B cell (primary cell): ENCODE measurements at places on chromosomes 7 and 10. TPM values are rescaled to one million over a fixed set of nuclear protein-coding genes. Genes with fewer than 3 reads are reported as not detected.

Gene H2BK1
- total RNA-seq: 3.1 and 4.2 TPM in 2 replicates

Gene GNAT3
- not detected in 2 replicates for total RNA-seq

Gene FEZF1
- total RNA-seq: not detected in 2 replicates

Gene KCNMA1
- total RNA-seq: 2.8 and 3.1 TPM in 2 replicates

Gene PDZD7
- total RNA-seq: 0.69 and 0.85 TPM in 2 replicates

Gene OLAH
- total RNA-seq: not detected in 2 replicates

Gene ZNF365
- 0.17 and 0.34 TPM in 2 replicates for total RNA-seq

Gene CLRN3
- total RNA-seq: not detected in 2 replicates

Gene RPEL1
- not detected in 2 replicates for total RNA-seq

Gene AVL9
- 48.0 and 63.3 TPM in 2 replicates for total RNA-seq

Gene DAGLB
- total RNA-seq: 27.6 and 29.6 TPM in 2 replicates

- DNase-seq: peak; percentile 91
Measured at GRCh38 chr10:124791547-124792348, at the start of gene EEF1AKMT2. Gene EEF1AKMT2, minus strand, starts transcription at chr10:124791887. Its CDS starts 54 bp downstream, at chr10:124791833.

- peak; percentile 23 for DNase-seq
Measured at GRCh38 chr10:50990568-50991455, 83.5 kb upstream of the PRKG1 start.

- no peak for DNase-seq
Measured at GRCh38 chr10:88802523-88803285, at the start of gene LIPM. Gene LIPM, plus strand, starts transcription at chr10:88802730. Its CDS starts 167 bp downstream, at chr10:88802897.

DNA sequence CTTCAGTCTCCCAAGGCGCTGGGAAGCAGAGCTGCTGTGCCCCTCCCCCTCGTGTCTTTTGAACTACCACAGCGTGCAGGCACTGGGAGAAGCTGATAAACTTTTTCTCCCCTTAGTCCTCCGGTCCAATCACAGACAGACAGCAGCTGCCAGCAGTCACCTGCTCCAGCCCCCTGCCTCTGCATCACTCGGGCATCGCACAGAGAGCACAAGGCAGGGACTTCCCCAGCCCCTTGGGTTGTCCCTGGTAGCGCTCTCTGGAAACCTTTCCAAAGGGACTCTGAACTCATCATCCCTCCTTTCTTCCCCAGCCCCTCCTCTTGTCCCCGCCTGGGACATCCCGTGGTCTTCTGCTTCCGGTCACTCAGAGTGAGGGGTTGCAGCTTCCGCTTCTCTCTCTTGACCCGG, 1.4 kb upstream of the NEUROG3 start:
- DNase-seq: no peak

- DNase-seq: no peak
Measured at GRCh38 chr7:132498319-132498718, 78.0 kb downstream of the PLXNA4 start.

DNA sequence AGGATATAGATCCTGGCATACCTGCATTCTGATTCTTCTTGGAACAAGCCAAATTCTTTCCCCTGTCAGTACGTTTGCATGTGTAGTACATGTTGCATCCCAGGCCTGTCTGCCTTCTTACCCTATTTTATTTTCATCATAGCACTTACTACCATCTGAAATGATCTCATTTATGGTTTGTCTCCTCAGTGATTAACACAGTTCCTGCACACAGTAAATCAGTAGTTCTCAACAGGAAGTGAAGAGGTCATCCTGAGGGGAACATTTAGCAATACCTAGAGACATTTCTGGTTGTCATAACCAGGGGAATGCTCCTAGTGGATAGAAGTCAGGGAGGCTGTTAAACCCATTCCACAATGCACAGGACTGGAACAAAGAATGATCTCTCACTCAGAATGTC, 38.2 kb upstream of the SLC26A4 start:
- DNase-seq: no peak

DNA sequence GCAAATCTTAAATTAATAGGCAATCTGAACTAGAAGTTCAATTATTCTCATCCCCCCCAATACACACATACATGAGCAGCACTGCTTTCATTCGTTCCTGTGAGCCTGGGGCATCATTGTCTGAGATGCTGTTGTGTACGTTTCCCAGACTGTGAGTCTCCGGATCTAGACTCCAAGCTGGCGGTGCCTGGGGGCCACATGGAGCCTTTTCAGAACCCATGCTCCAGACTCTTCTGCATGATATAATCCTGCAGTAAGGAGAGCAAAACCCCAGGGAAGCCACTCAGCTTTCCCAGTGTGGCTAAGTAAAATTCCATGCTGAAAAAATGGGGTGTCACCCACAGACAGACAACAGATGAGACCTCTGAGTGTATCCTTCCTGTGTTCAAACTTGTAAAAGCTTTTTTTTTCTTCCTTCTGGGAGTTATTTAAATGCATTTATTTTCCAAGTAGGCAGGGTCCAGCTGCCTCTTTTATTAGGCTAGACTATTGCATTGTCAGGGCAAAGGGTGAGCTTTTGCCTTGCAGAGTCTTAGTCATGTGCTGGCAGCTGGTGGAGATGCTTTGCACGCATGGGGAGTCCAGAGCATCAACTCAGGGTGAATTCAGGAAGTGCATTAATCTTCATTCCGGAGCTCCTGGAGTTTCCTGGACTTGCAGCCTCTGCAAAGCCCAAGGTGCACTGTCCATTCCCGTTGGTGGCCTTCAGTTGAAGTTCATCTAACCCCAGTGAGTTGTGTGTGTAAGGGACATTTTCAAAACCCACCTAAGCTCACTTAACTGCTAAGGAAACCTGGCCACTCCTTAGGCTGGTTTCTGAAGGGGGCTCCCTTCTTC, 185.7 kb upstream of the ADO start:
- peak; percentile 39 for DNase-seq

DNA sequence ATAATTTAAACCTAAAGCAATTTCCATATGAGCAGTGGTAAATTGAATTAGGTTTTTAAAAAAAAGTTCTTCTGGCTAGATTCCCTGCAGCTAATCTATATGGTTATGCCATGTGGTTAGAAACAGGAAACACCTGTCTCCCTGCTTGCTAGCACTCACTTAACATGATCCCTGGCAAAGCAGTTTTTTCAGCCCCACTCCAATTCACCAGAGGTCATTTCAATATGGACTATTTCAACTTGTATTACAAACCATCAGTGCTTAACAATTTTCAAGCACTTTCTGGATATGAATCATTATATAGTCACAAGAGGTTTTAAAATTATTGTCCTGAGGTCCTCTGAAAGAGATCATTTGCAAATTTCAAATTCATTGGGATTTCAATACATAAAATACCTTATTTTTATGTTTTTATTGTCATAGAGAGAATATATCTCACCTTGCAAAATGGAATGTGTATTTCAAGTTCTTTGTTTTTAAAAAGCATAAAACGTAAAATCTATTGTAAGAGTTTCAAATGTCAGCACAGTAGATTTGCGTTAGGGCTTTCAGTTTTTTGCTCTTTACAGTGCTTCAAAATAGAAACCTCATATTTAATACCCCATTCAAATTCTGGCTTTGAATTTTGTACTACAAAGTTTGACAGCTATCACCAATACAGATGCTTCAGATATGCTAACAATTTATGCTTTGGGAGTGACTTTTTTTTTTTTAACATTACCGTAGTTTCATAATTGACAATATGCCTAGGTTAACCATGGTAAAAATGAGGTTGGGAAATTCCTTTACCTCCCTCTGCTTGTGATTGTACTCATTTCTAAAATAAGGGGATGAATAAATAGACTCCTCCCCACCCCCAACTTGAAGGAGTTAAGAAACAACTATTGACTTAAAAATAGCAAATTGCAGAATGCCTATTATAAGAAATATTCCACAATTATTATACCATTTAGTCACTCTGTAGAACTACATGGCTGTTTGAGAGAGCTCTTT, 117.5 kb upstream of the HGF start:
- DNase-seq: no peak

DNA sequence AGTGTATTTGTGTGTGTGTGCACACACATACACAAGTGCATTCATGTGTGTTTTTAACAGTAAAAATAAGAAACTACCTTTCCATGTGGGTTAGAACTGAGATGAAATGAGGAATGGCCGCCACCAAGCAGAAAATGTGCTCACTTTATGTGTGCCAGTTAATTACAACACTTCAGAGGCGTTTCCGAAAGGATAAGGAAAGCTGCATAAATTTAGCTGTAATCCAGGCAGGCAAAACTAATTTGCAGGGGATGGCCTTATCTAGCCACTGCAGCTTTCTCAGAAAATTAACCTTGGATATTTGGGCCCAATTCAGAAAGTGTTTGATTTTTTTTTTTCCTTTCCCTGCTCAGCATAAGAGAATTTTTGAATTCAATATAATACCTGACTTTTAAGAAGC, 328.8 kb upstream of the PHF14 start:
- no peak for DNase-seq

- DNase-seq: no peak
Measured at GRCh38 chr7:11281953-11282352, 308.3 kb downstream of the PHF14 start.

GRCh38 chr7:8160779-8161345, 101.1 kb downstream of the ICA1 start:
- DNase-seq: no peak

GRCh38 chr10:3770611-3771110, 14.3 kb downstream of the KLF6 start:
- DNase-seq: no peak

DNA sequence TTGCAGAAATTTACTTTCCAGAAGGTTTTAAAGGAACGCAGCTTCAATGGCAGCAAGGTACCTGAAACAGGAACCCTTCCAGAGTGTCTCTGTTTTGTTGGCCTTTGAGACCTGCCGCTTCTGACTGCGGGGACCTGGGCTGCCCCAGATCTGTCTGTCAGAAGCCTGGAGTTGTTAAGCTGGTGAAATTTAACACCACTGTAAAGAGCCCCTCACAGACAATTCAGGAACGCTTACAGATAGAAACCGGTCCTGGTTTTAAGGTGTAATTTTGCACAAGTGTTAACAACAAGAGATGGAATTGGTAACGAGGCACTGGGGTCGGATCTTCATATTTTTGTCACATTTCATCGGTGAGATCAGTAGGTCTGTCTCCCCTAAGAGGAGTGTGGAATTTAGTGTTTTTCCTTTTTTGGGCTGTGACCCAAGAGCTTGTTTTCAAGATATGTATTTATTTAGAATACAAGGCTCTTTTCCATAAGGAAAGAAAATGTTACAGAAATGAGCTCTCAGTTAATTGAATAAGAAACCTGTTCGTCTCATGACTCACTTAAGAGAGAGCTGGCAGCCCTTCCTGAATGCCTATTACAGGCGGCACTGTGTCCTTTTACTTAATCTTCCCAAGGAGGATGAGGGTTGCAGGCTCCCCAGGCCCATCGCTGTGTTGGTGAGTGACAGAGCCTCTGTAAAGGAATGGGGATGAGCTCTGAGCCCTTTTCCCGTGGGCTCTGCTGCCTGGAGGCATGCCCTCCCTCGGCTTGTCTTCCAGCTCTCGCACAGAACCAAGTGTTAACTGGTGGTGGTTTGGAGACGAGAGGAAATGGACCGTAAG, 168.7 kb downstream of the CUX1 start:
- DNase-seq: no peak

GRCh38 chr7:25832456-25832855, 319.5 kb upstream of the NFE2L3 start:
- no peak for DNase-seq

DNA sequence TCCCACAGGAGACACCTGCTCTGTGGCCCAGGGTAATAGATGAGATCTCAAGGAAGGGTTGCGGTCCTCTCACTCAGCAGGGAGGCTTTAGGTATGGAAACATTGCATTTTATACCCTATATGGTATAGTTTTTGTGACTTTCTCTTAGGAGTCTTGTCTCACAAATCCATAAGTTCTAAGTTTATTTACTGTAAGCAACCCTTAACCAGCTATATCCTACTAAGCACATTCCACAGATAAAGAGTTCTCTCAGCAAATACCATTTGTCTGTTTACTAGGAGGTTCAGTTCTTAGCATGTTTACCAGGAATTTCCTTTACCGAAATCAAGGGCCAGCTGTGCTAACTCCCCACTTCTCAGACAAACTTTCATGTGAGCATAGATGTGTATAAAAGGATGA, 66.9 kb downstream of the ANLN start:
- no peak for DNase-seq
